ENCODE measurements at places on chromosomes 4 and X. TPM values are rescaled to one million over a fixed set of nuclear protein-coding genes. Genes with fewer than 3 reads are reported as not detected.
A peak's percentile ranks its signal among the peaks of the same experiment; 100 is the strongest.

DNA sequence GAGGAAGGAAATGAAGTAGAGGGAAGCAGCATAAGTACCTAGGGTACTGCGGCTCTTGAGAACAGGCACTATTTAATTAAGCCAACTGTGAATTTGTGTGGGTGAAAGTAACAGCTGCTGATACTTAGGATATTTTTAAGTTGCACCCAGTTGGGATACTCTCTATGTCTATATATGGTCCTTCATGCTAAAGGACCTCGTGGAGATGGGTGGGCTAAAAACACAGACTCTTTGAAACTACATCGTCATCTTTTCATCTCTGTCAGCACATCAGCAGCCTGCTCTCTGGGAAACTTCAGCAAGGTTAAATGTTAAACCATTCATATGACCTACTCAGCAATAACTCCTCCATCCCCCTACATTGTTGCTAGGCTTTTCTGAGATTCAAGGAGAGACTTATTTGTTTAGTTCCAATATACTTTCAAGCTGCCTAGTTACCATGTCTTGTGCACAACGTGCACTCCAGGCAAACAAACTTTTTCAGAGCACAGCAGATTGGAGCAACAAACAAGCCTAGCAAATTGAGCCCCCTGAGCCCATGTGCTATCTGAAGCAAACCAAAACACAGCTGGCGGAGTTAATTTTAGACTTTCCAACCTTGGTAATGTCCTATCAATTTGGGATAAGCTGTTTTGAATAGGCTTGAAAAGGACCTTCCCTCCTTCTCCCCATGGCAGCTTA is 6.2 kb upstream of the MOB1B start:
- no peak for DNase-seq

GRCh38 chr4:142150483-142150882 is 514.1 kb downstream of the IL15 start:
- no peak for DNase-seq

The EFHC2 gene
- total RNA-seq: 0.79 TPM

DNA sequence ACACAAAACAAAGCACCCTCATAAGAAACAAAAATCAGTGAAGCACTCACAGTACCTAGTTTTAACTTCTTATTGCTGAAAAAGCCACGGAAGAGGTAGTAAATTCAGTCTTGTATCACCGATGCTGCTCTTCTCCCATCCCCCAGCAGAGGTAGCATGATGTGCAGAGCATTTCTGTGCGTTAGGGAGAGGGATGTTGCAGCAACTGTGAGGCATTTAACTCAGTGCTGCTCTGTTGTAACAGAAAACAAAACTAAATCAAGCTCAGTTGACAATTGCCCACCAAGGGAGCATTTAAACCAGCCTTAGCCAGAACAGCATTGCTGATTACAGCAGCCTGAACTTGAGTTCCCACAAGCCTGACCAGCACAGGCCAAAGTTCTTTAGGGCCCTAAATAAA is 1279.7 kb upstream of the ADGRL3 start:
- DNase-seq: no peak

DNA sequence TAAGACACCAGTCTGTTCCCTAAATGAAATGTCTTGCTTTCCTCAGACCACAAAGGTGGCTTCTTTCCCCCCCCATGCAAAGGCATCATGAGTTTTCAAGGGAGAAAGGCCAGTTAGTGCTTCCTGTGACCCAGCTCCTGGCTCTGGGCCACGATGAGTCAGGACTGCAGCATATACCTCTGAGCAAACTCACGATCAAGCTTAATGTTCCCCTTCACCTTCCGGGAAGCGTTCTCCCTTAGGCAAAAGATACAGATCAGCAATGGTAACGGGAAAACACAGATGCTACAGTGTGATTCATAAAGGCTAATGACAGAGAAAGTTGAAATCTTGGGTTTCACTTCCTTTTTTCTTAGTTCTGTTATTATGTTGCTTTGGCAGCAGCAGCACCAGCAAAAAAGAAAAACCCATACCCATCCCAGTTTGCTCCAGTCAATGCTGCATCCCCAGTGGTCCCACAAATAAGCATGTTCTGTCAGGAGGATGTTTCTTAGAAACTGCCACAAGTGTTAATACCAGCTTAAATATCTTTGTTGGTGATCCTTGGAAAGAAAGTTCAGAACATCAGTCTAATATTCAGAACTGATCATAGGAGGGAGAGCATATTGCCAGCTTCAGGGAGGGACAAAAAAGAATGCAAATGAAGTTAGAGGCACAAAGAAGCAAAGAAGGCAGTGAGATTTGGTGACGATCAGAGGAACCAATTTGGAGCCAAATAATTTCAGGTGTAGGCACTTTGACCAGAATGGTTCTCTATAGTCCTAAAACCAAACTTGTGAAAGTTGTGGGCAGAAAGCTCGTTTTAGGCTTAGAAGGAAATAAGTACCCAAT is 41.2 kb downstream of the LONRF3 start:
- DNase-seq: peak; percentile 85

The MTNR1A gene
- not detected for total RNA-seq

DNA sequence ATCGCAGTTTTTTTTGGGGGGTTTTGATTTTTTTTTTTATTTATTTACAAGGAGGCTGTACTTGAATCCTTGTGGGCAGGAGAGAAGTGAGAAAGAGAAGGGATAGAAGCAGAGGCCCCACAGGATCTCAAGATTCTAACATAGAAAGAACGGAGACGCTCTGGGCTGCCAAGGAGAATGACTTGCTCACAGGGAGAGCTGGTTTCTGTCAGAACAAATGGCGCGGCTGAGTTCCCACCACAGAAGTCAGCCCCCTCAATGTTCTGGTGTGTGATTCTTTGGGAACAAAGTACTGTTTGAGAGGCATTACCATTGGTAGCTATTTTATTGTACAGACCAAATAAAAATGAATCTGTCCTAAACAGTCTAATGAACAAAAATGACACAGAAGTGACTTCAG is 80.6 kb downstream of the ATXN3L start:
- DNase-seq: no peak

DNA sequence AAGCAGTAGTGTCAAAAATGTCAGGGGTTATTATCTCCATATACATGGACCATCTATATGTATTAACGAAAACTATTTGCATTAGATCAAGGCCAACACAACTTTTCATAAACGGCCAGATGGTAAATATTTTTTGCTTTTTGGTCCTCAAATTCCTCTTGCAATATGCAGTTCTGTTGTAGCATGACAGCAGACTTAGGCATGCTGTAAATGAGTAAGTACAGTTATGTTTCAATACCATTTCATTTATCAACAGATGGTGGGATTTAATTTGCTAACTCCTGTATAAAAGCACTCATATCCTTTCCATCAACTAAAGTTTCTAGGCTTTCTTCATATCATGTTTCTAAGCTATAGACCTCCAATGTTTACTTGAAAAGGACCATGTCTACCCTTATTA is 208.1 kb downstream of the ANKRD50 start:
- no peak for DNase-seq

The REELD1 gene
- total RNA-seq: not detected

GRCh38 chrX:9087271-9088040 is 53.5 kb upstream of the FAM9B start:
- no peak for DNase-seq

The ODAPH gene
- not detected for total RNA-seq

The MAGEC1 gene
- total RNA-seq: not detected

DNA sequence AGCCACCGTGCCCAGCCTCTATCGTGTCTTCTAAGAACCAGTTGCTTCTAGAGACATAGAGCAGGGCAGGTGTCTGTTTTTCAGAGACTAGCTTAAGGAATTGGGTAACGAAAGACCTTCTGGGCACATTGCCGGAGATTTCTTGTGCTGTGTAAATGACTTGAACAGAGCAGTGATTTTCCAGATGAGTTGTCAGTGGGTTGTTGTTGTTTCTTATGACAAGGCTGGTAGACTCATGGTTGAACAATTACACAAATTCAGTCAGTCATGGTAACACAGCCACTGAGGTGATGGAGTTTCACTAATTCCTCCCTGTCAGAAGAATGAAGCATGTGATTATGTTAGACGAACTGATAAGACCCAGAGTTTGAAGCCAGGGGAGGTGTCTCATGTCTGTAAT is 20.5 kb upstream of the DDX3X start:
- no peak for DNase-seq

GRCh38 chrX:19440713-19441112 is 74.6 kb downstream of the MAP3K15 start:
- no peak for DNase-seq

The C4orf36 gene
- 0.44 TPM for total RNA-seq

The PDLIM5 gene
- 22.2 TPM for total RNA-seq

GRCh38 chr4:186227744-186228513 is 622 bp downstream of the KLKB1 start:
- no peak for DNase-seq

The USP17L13 gene
- not detected for total RNA-seq

GRCh38 chr4:22884157-22884556 is 191.4 kb downstream of the GBA3 start:
- DNase-seq: no peak

The FAM50A gene
- 39.7 TPM for total RNA-seq

The AKAP4 gene
- total RNA-seq: not detected

The SUPT20HL2 gene
- not detected for total RNA-seq

The MAGEA2 gene
- total RNA-seq: not detected

DNA sequence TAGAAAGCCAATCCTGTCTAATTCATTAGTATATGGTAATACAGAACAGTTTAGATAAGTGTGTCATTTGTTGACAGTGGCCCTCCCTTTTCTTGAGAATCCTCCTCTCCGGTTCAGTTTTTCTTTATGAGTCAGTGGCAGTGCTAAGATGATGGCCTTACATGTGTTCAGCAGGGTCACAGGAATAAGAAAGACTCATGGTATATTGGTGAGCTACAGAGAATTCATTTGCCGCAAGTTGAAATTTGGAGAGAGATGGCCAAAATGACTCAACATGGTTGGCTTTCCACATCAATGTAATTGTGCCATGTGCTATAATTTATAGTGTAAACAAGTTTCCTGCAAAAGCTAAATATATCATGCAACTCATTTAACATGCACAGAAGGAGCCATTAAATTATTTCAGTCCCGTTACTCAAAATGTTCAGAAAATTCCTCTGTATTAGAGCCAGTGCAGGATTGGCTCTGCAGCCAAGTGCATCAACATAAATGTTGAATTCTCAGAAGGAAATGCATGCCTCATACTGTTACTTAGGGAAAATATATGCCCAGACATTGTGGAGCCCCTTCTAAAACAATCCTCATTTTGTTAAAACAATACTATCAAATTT is 374.3 kb downstream of the AFF2 start:
- DNase-seq: no peak
